ENCODE measurements at places on chromosomes 12 and 14.

DNA sequence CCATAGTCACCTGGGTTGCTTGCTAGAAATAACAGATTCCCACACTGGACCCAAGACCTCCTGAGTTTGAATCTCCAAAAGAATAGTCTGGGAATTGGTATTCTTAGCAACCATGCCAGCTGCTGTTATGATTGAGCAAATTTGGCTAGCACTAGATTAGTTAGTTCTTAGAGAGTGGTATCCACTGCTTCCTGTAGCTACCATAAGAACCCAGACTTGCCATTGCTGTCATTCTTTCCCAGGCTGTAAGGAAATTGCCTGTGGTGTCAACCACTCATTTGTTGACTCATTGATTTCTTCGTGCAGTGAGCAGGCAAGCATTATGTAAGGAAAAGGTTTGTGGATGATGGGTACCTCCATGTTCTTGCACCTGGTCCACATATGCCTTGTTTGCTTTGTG, 201.8 kb upstream of the RGS6 start:
- peak; percentile 11 for DNase-seq

- DNase-seq = no peak
These were observed 20.7 kb downstream of the NID2 start for GRCh38 chr14:52048116-52048515.

GRCh38 chr12:53739214-53740129, 12.2 kb upstream of the CALCOCO1 start:
- DNase-seq = no peak

DNA sequence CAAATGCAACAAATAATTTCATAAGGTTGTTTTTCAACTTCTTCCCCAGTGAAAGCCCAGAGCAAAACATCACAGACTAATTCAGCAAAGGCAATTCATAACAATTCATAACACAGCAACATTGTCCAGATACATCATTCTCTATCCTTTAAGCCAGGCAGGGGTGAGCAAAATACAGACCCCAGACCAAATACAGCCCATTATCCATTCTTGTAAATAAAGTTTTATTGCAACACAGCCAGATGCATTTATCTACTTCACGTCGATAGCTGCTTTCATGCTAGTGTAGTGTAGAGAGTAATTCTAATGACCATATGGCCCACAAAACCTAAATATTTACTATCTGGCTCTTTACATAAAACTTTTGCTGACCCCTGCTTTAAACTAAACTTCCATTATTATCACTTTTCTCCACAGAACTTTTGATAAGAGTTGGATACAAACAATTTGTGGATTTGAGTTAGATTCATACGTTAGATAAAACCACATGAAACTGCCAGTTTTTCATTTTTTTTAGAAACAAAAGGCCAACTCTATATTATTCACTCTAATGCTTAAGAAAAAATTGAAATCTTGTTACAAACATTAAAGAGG, 174.4 kb downstream of the DUSP6 start:
- no peak for DNase-seq

DNA sequence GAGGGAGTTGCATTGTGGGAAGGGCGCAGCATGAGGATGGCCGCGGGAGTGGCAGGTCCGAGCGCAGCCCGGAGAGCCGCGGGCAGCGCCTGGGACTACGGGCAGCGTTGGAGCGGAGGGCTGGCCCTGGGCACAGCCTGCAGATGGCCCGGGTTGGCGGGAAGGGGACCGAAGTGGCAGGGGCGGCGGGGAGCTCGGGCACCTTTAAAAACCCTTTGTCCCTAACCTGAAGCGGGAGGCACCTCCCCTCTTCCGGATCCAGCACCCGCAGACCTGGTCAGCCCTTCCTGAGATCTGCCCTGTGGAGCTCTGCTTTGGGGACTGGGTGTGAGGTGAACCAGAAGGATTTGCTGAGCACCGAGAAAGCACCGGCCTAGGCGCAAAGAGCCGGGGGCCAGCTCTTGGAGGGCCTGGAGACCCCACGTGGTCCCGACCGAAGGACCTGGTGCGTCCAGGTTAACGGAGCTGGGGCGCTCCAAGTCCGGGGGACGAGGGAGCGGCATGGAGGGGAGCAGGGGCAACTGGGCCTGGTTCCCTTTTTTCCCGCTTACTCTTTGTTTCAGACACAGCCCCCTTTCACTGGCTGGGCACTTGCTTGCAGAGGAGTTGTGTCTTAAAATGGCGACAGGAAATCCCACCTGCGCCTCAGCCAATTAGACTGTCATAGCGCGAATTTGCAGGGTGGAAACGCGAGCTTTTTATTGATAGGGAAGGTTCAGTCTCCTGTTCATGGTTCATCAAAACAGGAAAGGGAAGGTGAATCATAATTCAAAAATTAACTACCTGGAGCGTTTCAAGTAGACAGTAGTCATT, 792 bp upstream of the SLC38A1 start:
- peak; percentile 89 for DNase-seq
